ENCODE measurements at places on chromosomes 11 and 22.

- peak; percentile 72 for DNase-seq
These were observed 61.5 kb upstream of the SLC25A18 start for GRCh38 chr22:17501679-17502285.

- DNase-seq, result no peak
These were observed 887.2 kb downstream of the BRD1 start for GRCh38 chr22:48940266-48941032.

- no peak for DNase-seq
These were observed 27.4 kb downstream of the FBLN1 start for GRCh38 chr22:45529971-45530575.

DNA sequence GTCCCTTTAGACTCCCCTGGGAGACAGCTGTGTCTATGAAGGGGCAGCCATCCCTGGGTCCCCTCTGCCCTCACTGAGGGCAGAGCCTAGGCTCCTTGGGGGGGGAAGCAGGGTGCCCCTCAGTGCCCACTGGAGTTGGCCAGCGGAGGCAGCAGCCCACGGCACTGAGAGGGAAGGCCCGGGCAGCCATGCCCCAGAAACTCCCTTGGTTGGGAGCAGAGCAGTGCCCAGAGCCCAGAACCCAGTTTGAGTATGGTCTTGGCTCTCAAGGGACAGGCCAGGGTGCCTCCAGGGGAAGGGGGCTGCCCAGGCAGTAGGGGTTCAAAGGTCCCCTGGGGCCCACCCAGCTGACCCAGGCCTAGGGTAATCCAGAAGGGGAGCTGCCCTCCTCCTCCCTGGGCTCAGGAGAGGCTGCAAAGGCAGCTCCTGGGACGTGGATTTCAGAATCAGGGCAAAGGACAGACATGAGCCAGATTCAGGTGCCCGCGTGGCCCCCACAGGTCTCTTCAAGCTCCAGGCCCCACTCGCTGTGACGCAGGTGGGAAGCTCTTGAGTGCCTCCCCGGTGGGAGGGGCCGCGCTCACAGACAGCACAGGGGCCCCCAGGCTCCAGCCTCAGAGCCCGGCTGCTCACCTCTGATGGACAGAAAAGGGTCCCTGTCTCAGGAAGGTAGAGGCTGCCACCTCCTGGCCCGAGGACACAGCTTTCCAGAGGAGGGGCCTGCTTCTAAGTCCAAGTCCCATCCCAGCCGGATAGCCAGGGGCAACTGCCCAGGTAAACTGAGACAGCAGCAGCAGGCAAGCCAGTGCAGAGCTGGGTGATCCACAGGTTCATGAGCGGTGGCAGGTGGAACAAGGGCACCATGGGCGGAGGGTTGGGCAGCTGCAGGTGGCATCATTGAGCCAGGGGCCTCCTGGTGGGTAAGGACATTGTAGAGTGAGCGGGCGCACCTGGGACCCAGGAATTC, 2.6 kb downstream of the C11orf21 start:
- DNase-seq, result no peak

DNA sequence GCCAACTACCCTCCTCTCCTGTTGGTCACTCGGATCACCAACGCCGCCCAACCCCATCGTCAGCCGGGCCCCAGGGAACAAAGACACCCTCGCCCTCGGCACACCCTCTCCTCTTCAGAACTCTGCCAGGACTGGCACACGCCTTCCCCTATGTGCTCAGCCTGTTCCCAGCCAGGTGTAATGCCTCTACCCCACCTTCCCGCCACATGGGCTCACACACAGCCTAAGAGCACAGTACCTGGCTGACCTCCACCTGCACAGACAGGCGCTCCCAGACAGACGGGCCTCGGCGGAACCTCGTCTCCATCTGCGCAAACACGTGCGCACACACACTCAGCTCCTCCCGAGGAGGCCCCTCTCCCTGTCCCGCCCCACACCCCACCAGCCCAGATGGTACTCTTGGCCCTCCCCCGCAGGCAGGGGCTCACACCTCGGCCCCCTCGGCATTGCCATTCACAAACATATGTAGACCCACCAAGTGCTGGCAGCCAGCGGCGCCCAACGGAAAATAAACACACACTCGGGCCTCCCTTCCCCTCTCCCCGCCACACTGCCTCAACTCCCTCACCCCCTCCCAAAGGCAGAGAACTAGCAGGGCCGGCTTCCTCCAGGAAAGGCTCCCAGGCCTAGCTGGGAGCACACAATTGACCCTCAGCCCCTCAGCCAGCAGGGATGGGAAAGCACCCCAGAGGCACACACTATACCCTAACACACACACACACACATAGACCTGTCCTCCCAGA, 8.5 kb downstream of the ELFN2 start:
- no peak for DNase-seq

DNA sequence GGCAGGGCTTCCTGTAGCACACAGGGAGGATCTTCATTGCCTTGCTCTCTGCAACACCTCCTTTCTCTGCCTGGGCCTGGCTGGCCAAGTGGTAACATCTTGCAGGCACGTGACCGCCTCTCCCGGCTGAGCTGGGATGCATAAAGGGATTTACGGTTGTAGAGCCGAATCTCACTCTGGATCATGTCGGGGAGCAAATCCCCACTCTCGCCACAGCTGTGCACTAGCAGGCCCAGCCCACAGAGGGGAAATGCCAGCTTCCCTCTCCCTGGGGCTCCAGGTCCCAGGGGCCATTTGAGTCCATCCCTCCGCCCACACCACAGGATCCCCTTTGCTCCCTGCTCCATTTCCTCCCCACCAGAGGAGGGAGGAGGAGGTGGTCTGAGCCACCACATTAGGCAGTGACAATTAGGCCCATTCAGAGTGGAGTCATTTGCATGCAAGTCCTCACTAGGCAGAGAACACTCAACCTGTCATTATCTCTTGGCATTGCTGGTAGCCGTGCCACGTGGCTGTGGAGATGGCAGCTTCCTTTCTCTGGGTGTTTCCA, 196.7 kb downstream of the DSCAML1 start:
- DNase-seq, result peak; percentile 62

Data from NCI-H2227 treated with DMSO at 0.1 percent for 48 hours (cell line).